ENCODE measurements at places on chromosomes 4 and X. TPM values are rescaled to one million over a fixed set of nuclear protein-coding genes. Genes with fewer than 3 reads are reported as not detected.

DNA sequence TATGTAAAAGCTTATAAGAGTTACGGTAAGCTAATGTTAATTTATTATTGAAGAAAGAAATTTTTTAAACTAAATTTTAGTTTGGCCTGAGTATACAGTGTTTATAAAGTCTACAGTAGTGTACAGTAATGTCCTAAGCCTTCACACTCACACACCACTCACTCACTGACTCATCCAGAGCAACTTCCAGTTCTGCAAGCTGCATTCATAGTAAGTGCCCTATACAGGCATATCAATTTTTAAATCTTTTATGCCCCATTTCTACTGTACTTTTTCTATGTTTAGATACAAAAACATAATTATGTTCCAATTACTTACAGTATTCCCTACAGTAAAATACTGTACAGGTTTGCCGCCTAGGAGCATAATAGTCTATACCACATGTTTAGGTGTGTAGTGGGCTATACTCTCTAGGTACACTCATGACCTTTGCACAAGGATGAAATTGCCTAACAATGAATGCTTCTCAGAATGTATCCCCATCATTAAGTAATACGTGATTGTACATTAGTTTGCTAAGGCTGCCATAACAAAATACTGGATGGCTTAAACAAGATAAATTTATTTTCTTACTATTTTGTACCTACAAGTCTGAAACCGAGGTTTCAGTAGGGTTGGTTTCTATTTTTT lies 333.8 kb upstream of the PCDH7 start:
- DNase-seq = no peak

DNA sequence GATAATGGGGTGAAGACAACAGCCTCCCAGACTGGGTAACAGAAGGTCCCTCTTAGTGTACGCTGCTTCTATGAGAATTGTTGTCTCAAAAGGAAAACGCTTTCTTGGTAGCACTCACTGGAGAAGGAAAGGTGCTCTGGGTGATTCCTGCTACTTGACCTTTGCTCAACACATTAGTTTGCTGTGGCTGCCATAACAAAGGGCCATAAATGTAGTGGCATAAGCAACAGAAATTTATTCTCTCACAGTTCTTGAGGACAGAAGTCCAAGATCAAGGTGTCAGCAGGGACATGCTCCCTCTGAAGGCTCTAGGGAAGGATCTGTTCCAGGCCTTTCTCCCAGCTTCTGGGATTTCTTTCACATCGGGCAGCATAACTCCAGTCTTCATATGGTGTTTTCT lies 19.0 kb downstream of the HCCS start:
- DNase-seq = no peak

DNA sequence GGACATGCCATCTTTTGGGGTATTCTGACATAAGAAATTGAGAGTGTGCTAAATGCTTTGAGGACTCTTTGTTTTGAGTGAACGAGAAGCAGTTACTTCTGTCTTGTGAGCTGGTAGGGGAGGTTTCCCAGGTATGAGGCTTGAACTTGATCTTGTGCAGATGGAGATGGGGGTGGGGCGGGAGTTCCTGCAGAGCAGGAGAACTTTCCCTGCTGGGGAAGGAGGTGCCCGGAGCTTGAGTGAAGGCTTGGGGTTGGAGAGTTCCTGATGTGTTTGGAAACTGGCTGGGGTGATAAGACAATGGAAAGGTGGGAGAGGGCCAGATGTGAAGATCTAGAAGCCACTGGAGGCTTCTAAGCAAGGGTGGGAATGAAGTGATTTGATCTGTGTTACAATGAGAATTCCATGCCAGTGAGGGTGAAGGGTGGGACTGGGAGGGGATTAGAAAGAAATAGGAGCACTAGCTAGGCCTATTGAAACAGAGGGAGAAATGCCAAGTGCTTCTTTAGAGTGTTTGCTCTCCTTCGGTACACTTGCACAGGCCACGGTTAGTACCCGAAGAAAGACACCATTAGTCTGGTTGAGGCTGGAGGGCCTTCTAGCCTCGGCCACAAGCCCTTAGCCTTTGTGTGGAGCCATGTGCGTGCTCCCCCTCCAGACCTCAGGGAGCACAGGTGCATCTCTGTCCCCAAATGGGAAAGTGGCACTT lies 103.5 kb upstream of the STOX2 start:
- DNase-seq = no peak

The MAGEC2 gene
- total RNA-seq = not detected

The CACNA1F gene
- 0.20 TPM for total RNA-seq

Data from mucosa of gallbladder (tissue), 1 donor.